Stimulated activated CD4-positive, alpha-beta T cell treated with anti-CD3 and anti-CD28 coated beads, Interleukin-1b, Interleukin-23, amount 100 ng/mL, for 48 hours (primary cell): ENCODE measurements at places on chromosomes 6 and 20.

DNA sequence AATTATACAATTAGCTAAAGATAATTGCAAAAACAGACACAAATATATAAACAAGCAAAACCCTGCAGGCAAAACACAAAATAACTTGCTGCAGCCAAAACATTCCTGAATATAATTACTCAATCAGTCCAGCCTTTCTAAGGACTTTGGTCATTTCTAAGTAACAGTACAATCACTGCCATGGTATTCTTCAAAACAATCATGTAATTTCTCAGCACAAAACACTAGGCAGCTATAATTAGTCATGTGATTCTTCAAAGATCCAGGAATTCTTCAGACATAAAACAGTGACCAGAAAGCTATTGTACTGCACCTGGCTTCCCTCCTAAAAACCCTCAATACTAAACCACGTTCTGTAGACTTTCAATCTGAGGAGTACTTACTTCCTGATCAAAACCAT lies 881.1 kb downstream of the EPHA7 start:
- no peak for DNase-seq

GRCh38 chr20:32535953-32536823 lies 48.9 kb downstream of the NOL4L start:
- DNase-seq, result peak; percentile 64

DNA sequence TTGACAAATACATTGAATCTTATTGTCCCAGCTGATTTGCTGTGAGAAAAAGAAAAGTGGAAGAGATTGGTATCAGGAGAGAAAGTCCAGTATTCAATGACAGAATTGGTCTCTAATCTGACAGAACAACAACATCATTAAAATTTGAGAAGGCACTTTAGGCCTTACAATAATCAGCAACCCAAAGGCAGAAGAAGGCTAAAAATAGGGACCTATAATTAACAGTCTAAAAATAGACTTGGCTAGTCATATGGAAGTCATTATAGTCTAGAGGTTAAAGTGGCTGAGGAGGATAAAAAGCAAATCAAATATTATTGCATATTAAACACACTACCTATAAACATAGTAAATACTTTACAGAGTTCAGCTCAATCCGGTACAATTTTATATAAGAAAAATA lies 393.6 kb upstream of the JAG1 start:
- DNase-seq, result no peak

GRCh38 chr6:29887330-29887818 lies 55.0 kb upstream of the HLA-A start:
- no peak for DNase-seq

DNA sequence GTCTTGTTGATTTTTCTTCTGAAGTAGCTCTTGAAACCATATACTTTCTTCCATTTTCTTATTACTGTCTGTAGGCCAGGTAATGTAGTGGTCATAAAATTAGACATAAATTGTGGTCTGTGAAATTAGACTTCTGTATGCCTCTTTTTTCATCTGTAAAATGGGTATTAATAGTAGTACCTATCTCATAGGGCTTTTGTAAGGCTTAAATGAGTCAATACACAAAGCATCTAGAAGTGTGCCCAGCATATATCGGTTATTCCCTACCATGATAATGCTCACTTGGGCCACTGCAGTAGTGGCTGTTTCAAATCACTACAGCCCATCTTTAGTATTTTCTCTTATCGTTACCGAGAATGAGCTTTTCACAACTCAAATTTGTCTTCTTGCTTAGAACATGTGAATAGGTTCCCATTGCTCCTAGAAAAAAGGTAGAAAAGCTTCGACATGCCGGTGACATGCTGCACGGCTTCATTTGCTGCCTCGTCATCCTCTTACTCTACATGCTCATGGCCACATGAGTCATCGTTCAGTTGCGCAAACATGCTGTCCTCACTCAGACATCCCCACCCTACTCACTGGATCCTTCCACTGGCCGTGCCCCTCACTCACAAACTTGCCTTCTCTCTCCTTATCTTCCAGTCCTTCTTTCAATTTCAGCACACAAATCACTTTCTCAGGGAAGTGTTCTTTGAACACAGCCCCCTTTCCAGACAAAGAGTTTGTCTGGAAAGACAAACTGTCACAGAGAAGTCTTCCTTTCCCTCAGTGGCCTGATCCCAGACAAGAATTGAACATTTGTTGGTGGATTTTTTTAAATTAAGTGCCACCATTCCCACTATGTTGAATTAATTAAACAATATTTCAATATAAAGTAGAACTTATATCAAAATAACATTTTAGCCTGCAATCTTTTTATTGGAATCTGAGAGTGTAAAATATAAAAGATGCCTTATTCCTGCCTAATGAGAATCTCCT lies 32.2 kb upstream of the ERVFRD-1 start:
- peak; percentile 8 for DNase-seq

- no peak for DNase-seq
These were observed 29.4 kb downstream of the NUDT3 start for GRCh38 chr6:34362909-34363680.

DNA sequence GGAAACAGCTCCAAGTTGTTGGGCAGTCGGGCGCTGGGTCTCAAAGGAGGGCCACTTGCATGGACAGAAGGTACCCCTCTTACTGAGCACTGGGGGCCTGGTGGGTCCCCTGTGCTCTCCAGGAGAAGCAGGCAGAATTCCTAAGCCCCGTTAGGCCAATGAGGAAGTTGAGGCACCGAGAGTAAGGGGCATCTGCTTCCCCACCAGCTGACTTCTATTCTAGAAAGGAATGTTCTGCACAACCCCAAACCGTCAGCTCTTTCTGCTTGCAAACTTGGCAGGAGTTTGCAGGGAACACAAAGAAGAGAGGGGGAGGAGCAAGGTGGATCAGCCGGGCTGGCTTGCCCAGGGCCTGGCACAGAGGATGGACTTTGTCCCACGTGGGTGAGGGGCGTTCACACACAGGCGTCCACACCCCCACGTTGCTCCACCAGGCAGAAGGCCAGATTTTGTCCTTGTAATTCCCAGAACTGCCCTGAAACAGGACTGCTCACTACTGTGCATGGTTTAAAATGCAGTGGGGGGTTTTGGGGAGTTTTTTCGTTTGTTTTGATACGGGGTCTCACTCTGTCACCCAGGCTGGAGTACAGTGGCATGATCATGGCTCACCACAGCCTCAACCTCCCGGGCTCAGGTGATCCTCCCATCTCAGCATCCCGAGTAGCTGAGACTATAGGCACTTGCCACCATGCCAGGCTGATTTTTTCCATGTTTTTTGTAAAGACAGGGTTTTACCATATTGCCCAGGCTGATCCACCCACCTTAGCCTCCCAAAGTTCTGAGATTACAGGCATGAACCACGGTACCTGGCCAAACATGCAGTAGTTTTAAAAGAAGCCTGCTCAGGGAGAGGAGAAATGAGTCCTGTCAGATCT lies 93.3 kb downstream of the SNX5 start:
- DNase-seq, result no peak
